ENCODE measurements at places on chromosomes 13 and 19.

- no peak for DNase-seq
Measured at GRCh38 chr13:56173346-56173745, 967.4 kb upstream of the PRR20A start.

DNA sequence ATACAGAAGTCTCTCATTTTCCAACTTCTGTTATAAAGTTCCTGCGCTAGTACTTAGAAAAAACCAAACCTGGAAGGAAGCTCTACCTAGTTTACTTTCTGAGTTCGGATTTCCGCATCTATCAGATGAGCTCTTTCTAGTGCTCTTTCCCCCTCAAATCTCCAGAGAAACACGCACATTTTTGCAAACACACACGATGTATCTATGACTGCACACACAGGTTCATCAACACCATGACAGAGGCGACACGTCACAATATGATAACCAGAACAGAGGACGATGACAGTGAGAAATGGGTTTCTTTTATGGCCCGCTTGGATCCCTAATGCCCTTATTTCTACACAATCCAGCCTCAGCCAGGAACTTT, 629 bp upstream of the LRRC63 start:
- DNase-seq, result no peak

GRCh38 chr13:52665325-52665724, 12.7 kb downstream of the SUGT1 start:
- DNase-seq, result no peak

DNA sequence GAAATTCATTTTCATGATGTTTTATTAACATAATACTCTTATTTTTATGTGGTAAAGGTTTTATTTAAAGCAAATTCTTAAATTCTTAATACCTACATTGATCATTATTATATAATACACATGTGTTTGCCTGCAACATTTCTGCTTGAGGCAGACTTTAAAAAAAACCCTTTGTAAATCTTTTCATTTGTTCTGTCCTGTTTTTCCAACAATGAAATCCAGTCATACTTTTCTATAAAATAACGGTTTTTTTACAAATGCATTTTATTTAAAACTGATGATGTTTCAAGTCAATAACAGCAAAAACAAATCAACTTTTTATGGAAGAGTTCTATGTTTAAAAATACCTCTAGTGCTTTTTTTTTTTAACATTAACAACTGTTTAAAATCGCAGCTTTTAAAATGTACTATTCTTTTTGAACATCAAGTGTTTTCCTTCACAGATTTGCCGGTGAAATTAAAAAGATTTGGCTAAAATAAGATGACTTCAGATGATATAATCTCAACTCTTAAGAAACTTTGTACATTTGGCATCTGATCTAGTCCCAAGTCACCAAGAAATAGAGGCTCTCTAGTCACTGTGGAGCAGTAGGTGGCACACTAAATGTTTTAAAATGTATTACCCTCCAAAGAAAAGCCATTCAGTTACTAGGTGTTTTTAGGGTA, 5.1 kb downstream of the POU4F1 start:
- no peak for DNase-seq

GRCh38 chr19:47730521-47730889, 14.8 kb upstream of the NOP53 start:
- no peak for DNase-seq

DNA sequence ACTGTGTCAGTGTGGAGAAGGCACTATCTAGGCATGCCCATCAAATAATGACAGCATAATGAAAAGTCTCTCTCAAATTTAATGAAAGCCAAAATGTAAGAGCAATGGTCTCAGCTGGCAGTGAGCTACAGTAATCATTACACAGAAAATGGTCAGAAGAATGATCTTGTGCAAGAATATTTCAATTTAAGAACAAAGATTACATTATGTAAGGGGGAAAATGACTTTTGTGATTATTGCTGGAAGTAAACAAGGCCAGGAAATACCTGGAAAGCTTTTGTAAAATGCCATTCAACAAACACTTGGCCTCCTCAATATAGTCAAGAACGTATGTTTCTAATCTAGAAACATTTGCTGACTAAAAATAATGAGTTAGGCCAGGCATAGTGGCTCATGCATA, 89.1 kb downstream of the CAB39L start:
- no peak for DNase-seq

DNA sequence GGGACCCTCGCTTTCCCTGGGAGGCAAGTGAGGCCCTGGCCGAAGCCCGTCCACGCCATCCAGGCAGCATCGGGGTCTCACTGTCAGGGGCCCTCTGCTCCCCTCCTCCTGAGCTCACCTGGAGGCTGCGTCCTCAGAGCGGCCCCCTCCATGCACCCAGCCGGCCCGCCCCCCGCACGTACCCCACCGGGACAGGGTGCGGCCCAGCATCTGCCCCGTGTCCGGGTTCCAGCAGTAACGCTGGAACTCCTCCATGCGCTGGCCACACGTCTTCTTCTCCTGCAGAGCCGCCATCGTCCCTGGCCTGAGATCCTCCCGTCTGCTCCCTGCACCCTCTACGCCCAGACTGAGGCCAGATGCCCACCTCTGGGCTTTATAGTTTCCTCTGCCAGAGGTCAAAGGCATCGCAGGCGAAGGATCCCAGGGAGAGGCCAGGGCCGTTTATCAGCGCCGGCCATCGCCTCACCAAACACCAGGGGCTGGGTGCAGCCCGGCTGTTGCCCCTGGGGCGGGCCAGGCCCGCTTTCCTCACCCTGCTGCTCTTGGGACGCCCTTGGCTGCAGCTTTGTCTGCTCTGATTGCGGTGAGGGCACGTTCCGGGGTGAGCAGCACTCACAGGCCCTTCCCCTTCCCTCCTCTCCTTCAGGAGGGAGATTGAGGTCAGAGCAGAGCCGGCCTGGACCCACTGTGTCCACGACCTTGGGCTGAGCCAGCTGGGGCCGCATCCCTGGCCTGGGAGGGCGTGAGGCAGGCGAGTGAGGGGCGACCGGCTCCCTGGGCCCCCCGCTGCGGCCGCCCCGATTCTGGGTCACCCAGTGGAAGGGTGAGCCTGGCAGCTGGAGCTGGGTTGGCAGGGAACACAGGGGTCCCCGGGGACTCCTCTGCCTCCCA, at the start of gene ATP4B:
Gene ATP4B, minus strand, starts transcription at position 348 of the 891 bp plus-strand sequence. Its CDS starts 54 bp downstream, at position 294.
- no peak for DNase-seq

DNA sequence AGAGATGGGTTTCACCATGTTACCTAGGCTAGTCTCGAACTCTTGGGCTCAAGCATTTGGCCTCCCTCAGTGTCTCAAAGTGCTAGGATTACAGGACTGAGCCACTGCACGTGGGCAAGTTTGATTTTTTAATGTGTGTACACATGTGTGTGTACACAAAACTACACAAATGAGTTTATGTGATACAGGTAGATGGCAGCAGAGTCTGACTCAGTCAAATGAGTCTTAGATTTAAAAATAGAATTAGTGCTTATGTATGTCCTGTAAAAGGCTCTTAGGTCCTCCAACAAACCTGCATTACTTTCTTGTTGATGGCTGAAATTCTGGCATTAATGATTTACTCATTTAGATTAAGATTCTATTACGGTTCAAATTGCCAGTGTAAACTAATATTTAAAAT, 293.7 kb downstream of the PCDH17 start:
- no peak for DNase-seq

GRCh38 chr19:55370305-55370988, at the start of gene IL11:
Gene IL11, minus strand, starts transcription at chr19:55370463. Its CDS starts 153 bp downstream, at chr19:55370310.
- no peak for DNase-seq

GRCh38 chr13:44022196-44022595, 142.5 kb downstream of the LACC1 start:
- no peak for DNase-seq

DNA sequence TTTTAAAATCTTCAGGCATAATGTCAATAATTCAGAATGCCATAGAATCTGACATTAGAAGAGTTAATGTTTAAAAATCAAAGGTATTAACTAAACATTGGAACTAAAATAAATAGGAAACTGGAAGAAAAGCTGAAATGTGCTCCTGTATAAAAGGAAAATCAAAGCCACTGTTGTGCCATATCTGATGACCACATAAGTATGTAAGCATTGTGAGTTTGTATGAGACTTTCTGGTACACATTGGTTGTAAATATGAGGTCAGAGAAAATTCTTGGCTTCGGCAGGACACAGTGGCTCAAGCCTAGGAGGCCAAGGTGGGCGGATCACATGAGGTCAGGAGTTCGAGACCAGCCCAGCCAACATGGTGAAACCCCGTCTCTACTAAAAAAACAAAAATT, 48.3 kb upstream of the INTS6 start:
- DNase-seq, result no peak

Measured in SIG-M5 (cell line).